ENCODE measurements at places on chromosomes 5 and 9.

- DNase-seq, result no peak
These were observed 55.5 kb upstream of the SPATA31C2 start for GRCh38 chr9:88193766-88194165.

GRCh38 chr5:147177125-147177840 lies 57.5 kb upstream of the STK32A start:
- no peak for DNase-seq

GRCh38 chr9:104843644-104844240 lies 79.8 kb downstream of the NIPSNAP3B start:
- no peak for DNase-seq

DNA sequence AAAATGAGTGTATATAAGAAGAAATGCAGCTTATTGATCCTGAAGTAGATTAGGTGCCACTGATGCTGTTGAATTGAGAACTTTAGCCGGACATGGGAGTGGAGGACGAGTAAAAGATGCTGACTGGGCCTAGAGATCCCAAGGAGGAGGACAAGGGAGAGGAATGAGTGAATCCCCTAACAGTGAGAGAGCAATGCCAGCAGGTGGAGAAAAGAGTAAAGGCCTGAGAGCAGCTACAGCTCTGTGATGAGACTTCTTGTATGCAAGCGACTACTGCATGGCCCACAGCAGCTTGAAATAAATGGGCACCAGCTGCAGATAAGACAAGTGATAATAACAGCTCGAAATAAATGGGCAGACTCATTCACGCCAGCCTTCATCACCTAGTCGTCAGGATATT lies 44.5 kb upstream of the JMY start:
- DNase-seq, result no peak

DNA sequence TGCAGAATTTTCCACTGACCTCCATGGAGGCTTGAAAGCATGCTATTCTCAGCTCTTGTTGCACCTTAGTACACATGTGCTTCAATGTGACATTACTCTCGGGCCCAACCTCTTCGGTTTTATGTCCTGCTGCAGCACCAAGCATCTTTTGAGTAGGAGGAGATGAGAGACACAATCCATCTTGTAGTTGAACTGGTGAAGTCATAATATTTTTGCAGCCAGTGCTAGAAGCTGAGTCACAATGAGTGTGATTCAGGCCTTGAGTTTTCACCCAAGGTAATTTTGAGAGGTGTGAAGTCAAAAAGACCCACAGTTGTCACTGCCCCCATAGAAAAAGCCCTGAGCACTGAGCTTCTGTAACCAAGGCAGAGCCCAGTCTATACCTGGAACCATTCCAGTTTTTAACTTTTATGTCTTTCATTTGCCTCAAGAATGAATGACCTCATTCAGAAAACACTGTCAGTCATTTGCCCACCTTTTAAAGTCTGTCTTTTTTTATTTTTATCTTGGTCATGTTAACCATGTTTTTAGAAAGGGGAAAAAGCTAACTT lies 117.7 kb downstream of the ZNF462 start:
- DNase-seq, result no peak

GRCh38 chr9:97906236-97906831 lies 16.0 kb downstream of the TRMO start:
- DNase-seq, result no peak

GRCh38 chr9:129868023-129868871 lies 33.0 kb downstream of the USP20 start:
- no peak for DNase-seq

- no peak for DNase-seq
These were observed 509.8 kb downstream of the CCDC171 start for GRCh38 chr9:16062542-16063240.

- DNase-seq, result no peak
These were observed 32.1 kb downstream of the PRUNE2 start for GRCh38 chr9:76873821-76874220.

- DNase-seq, result no peak
These were observed 13.2 kb downstream of the ETF1 start for GRCh38 chr5:138529812-138530211.

All from hematopoietic multipotent progenitor cell treated with erythropoietin and hydrocortisone succinate and interleukin-3 and kit ligand, for 15 days (in vitro differentiated cells).